Stromal cell of bone marrow (primary cell): ENCODE measurements at places on chromosomes 13 and 19.

DNA sequence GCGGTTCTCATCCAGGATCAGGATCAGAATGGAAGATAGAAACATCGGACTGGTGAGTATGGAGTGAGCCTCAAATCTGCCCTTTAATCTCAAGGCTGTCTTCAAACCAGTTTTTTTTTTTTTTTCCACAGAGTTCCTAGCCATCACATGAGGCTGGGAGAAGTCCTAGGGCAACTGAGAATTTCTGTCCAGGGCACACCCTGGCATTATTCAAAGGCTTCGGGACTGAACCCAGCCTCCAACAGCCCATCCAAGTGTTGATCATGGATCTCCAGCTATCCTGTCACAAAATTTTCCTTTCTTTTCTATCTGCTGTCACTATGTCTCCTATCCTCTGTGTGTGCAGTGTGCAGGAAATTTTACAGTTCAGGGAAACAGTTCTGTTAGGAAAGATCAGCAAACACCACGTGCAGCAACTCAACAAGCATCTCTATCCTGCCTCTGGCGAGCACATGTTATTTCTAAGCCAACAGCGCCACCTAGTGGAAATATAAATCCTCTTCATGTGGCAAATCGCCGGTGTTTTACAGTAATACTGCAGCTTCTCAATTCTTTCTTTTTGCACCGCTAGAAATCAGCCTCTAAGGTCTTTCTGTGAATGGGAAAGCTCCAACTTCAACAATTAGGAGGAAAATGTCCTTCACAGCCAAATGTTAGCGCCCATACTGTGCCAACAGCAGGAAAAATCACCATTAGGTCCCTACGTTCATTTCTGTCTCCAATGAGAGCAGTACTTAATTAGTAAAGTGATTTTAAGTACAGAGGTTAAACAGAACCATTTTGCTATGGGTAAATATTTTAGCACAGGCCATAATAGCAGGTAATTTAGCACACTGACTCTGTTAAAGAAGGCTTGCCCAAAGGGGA lies 21.4 kb upstream of the ZNF181 start:
- peak; percentile 63 for DNase-seq

GRCh38 chr19:11197291-11198174 lies at the start of gene KANK2:
TSS of gene KANK2 (minus strand) at chr19:11197545. CDS start at chr19:11194511, 3,034 bp downstream.
- DNase-seq: peak; percentile 50

DNA sequence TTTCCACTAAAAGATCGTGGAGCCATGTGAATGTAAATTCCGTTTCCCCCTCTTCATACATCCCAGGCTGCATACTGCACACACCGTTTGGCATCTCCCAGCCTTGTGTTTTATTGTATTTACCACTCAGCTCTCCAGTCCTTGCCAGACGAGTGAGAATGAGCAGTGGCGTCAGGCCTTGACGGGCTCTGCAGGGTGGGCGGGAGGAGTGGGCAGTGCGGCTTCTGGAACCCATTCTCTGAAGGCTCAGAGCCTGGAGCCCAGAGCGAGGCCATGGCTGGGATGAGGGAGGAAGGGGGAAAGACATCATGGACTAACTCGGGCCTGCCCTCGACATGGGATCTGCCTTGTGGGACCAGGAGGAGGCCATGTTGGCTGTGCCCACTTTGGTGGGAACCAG lies 25.1 kb downstream of the BICRA start:
- DNase-seq: no peak

GRCh38 chr19:13804830-13805683 lies 9.8 kb downstream of the ZSWIM4 start:
- no peak for DNase-seq

DNA sequence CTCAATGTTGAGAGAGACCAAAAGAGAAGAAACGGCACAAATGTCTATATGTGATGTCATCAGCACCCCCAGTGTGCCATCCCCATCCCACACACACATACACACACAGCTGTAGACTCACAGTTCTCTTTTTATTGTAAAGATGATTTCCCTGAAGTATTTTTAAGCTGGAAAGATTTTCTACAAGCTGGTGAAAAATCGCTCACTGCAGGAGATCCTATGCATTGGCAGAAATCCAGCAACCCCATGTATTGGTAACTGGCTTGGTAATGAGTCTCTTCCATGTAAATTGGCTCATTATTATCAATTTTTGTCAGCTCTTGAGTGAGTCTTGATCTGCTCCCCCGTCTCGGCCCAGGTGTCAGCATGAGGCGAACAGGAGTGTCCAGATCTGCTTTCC lies 107.1 kb upstream of the UQCRFS1 start:
- DNase-seq: no peak

- DNase-seq: no peak
Observed at GRCh38 chr13:36914648-36915047, 5.4 kb downstream of the SMAD9 start.

DNA sequence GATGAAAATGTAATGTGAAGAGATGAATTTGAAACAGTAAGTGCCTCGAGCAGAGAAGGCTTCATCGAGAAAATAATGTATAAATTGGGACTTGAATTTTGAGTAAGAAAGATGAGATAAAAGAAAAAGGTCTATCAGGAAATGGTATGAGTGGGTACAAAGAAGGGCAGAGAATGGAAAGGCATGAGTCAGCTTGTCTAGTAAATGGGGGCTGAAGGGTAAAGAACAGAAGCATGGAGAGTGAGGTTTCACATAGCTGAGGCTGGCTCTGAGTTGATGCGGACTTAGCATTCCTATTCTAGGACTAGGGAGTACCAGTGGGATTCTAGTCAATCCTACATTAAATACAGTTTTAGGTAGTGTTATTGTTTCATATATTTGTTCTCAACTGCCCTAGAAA lies 85.8 kb downstream of the ZC3H13 start:
- DNase-seq: no peak

- no peak for DNase-seq
Observed at GRCh38 chr13:43725460-43725859, 61.3 kb downstream of the ENOX1 start.

GRCh38 chr13:110809871-110810486 lies 96.5 kb downstream of the ING1 start:
- DNase-seq: no peak

DNA sequence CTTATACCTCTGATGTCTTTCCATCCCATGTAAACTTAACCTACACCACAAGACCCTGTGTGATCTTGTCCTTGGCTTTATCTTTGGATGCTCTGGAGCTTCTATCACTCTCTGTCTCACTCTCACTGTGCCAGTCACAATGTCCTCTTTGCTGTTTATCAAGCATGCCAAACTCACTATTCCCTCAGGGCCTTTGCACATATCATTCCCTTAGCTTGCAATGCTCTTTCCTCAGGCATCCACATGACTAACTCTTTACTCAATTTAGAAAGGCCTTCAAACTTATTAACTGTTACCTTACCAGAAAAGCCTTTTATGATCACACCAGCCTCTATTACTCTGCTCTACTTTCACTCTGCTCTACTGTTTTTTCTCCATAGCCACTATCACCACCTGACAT lies 354.1 kb downstream of the RFC3 start:
- peak; percentile 27 for DNase-seq
